ENCODE measurements at places on chromosomes 7 and 10. TPM values are rescaled to one million over a fixed set of nuclear protein-coding genes. Genes with fewer than 3 reads are reported as not detected.

The HEPACAM2 gene
- not detected for total RNA-seq

The TDRD1 gene
- 0.27 TPM for total RNA-seq

The NKX2-3 gene
- not detected for total RNA-seq

The NAT16 gene
- total RNA-seq, result not detected

The NUP205 gene
- total RNA-seq, result 127 TPM

The DMTF1 gene
- total RNA-seq, result 69.3 TPM

The ZNF789 gene
- total RNA-seq, result 14.4 TPM

The TEX36 gene
- total RNA-seq, result not detected

The ZNF92 gene
- 8.5 TPM for total RNA-seq

The TET1 gene
- total RNA-seq, result 0.38 TPM

Measured in activated CD8-positive, alpha-beta memory T cell treated with anti-CD3 and anti-CD28 coated beads for 36 hours (primary cell).